ENCODE measurements at places on chromosomes 16 and 17.

DNA sequence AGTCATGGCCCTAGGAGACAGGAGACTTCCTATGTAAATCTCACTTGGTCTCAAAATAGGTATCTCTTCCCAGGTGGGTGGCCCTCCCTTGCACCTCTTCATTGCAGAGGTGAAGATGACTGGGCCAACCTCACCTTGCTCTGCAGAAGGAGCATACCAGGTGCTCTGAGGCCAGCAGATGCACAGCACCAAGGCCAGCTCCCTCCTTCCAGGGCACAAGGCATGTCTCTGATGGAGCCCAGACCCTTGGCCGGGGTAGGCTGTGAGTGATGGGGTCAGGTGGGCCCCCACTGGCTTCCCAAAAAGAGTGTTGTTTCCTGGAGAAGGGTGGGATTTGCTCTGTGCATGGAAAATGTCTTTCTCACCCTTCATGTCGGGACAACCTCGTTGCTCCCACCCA is 12.8 kb downstream of the CACNG5 start:
- no peak for DNase-seq

- DNase-seq = no peak
These were observed 22.4 kb downstream of the ALDH3A2 start for GRCh38 chr17:19670908-19671307.

DNA sequence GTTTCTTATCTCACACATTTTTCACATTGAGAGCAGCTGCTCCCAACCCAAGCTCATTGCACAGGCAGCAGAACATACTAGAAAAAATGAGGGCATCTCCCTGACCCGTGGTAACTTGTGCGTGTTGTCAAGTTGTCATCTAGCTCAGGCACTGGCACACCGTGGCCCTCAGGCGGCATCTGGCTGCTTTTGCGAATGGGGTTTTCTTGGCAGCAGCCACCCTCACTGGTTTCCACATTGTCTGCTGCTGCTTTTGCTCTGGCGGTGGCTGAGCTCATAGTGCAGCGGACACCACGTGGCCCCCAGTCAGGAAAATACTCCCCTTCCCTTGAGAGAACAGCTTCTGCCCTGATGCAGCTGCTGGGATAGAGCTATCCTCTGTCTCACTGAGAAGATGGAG is 9.4 kb upstream of the TEDC2 start:
- no peak for DNase-seq

DNA sequence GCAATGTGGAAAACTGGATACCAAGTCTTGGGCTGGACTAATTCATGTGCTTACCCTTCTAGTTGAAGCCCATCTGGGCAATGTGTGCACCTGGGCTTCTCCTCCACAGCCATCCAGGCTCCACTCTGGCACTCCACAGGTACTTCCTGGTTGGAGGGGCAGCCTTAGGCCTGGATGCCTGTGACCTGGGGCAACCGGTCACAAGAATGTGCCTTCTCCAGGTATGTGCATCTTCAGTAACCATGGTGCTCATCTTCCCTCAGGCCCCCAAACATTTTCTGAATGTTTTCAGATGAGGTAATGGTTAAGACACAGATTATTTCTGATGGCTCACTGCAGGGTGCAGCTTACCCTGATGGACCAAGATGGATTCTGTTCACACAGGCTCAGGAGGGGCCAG is 11.1 kb downstream of the C16orf86 start:
- DNase-seq = no peak

GRCh38 chr16:57667526-57668262 is 412 bp upstream of the ADGRG3 start:
- no peak for DNase-seq

- DNase-seq = no peak
These were observed 119.0 kb downstream of the ANKRD11 start for GRCh38 chr16:89371386-89371785.

GRCh38 chr17:30393911-30394867 is 15.5 kb downstream of the CPD start:
- no peak for DNase-seq

- DNase-seq = no peak
These were observed 110.7 kb downstream of the RAP1GAP2 start for GRCh38 chr17:2906901-2907300.

- no peak for DNase-seq
These were observed 106.5 kb downstream of the CDH8 start for GRCh38 chr16:61929776-61930175.

DNA sequence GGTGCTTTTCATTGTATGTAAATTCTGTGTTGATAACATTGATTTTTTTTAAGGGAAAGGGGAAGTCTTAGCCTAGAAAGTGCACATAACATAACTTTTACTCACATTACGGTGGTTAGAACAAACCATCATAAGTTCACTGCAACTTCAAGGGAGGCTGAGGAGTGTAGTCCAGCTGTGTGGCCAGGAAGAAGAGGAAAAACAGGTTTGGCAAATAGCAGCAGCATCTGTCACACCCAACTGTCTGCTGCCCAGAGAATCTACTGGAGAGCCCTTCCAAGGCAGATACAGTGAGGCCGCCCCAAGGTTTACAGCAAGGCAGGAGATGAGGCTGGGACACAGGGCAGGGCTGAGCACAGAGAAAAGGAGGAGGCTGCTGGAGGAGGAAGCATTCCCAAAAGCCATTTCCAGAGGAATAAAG is 60.6 kb downstream of the AIPL1 start:
- DNase-seq = no peak
